ENCODE measurements at places on chromosomes 11 and 22. TPM values are rescaled to one million over a fixed set of nuclear protein-coding genes. Genes with fewer than 3 reads are reported as not detected.

Gene FGF3
- not detected for total RNA-seq

Gene MUC6
- not detected for total RNA-seq

Gene IFITM10
- total RNA-seq, result 0.47 TPM

Gene SLC35E4
- total RNA-seq, result 9.1 TPM

Gene KRTAP5-9
- not detected for total RNA-seq
